ENCODE measurements at places on chromosomes 5 and 9.
A peak's percentile ranks its signal among the peaks of the same experiment; 100 is the strongest.

DNA sequence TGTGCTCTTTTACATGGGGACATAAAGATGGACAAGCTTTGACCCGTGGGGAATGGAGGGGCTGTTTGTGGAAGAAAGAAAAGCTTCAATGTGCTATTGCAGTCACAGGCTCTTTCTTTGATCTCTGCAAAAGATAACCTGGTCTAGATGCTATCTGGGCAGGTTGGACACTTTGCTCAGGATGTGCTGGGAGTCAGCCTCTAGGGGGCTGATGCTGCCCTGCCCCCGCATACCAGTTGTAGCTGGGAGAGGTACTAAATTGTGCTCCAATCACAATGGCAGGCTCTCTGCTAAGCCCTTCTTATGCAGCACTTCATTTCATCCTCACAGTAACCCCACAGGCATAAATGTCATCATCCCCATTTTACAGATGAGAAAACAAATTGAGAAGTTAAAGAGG, 67.2 kb downstream of the PSD2 start:
- no peak for DNase-seq

- DNase-seq, result no peak
Observed at GRCh38 chr5:55140908-55141665, 18.9 kb upstream of the GPX8 start.

GRCh38 chr5:168578006-168578405, 1.2 kb downstream of the PANK3 start:
- DNase-seq, result peak; percentile 27

DNA sequence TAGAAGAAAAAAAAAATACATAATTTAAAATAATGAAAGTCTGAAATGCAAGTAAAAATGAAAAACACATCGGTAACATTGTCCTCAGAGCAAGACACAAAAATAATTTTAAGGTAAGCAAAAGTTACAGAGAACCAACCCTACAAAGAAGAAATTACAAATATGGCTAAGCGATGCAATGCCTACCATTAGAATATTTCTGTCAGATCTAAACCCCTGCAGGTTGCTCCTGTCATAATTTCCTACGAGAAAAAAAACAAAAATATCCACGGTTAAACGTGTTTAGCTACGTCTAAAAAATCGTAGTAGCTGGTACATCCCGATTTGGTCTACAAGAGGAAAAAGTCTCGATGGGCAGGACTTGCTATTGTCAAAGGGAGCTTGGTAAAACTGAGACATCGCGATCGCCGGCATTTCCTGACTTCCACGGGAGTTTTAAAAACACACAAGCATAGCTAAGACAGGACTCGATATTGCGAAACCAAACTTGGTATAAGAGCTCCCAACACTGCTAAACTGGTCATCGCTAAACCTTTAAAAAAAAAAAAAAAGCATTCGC, 1.1 kb upstream of the ANXA2R start:
- DNase-seq, result peak; percentile 62

- DNase-seq, result no peak
Observed at GRCh38 chr5:143924311-143924978, 112.5 kb downstream of the HMHB1 start.

DNA sequence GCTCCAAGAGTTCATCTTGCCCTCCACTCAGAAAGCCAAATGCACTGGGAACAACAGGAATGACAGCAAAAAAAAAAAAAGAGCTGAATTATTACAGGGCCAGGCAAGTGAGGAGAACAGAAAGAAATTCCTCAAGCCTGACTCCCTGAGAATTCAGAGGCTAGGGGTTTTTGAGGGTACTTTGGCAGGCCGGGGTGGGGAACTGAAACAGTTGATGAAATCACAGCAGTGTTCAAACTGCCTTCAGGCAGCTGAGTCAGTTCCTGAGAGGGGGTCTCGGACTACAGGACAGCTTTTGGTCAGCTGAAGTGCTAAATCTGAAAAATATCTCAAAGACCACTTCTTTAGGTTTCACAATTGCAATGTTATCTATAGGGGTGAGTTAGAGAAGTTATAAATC, 419.4 kb downstream of the SEMA5A start:
- DNase-seq, result no peak

- no peak for DNase-seq
Observed at GRCh38 chr9:3150074-3150473, 306.2 kb upstream of the PUM3 start.

DNA sequence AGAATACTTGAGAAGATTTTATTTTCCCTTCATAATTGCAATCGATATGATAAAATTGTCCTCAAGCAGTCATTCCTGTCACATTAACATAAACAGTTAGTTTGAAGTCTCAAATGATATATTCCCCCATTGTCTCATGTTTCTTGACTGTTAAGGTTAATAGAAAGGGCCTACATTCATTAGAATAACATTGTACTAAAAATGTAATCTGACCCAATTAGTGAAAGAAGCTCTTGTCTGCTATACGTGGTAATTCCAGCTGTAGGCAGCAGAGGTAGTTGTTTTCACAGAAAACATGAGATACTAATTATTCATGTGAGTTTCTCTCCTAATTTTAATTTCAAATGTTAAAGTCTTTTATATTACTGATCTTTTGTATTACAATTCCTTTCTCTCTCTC, 25.9 kb upstream of the AP3B1 start:
- peak; percentile 6 for DNase-seq

DNA sequence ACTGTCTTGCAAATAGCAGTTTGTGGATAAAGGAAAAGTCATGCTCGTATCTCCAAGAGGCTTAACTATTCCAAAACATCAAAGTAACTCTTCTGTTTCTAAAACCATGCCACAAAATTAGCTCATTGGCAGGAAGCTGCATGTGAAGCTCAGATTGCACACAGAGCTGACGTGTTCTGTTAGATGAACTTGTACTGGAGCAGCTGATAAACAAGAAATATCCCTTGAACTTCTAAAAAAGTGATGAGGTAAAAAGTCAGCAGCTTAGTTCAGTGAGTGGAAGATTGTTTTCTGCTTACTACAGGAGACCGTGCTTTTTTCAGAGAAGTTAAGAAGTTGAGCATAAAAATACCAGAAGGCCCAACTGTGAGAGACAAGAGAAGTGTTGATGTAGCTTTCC, 113.2 kb downstream of the SLC12A2 start:
- no peak for DNase-seq

GRCh38 chr5:173513521-173513991, 102.9 kb downstream of the BOD1 start:
- DNase-seq, result no peak

DNA sequence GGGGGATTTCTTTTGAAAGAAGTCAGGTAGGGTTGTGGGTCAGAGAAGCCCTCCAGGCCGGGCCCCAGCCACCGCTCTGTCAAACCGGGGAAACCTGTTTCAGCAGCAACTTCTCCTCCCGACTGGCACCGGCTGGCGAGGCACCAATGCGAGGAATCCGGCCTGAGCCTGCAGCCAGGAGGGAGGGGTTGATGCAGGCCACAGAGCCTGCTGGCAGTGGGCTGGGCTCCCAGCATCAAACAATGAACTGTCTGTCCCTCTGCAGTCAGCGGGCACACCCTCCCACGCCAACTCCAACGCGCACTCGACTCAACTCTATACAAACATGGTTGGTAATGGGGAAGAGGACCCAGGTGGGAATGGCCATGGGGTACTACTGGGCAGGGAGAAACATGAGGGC, 12.1 kb downstream of the PCDH1 start:
- no peak for DNase-seq

DNA sequence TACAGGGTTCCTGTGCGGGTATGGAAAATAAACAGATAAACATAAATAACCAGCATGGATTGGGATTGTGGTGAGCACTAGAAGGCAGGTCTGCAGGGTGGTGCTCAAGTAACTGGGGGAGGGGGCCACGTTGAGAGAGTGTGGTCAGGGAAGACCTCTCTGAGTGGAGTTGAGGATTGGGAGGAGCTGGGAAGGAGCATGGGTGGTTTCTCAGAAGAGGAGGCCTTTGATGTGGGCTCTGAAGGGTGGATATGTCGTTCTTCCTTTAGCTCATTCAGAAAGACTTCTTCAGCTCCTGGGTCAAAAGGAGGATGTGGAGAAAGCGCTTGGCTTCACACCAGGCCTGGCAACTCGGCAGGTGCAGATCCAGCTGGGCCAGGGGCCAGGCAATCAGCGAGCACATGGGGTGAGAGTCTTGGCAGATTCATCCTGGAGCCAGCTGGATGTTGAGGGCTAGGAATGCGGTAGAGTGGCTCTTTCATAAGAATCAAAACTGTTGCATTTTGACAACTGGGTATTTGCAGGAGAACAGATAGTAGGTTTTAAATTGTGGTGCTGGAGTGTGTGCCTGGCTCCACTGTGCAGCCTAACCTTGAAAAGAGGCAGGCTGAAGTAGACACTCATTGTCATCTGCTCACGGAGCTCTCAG, 71.7 kb downstream of the PCSK5 start:
- no peak for DNase-seq

DNA sequence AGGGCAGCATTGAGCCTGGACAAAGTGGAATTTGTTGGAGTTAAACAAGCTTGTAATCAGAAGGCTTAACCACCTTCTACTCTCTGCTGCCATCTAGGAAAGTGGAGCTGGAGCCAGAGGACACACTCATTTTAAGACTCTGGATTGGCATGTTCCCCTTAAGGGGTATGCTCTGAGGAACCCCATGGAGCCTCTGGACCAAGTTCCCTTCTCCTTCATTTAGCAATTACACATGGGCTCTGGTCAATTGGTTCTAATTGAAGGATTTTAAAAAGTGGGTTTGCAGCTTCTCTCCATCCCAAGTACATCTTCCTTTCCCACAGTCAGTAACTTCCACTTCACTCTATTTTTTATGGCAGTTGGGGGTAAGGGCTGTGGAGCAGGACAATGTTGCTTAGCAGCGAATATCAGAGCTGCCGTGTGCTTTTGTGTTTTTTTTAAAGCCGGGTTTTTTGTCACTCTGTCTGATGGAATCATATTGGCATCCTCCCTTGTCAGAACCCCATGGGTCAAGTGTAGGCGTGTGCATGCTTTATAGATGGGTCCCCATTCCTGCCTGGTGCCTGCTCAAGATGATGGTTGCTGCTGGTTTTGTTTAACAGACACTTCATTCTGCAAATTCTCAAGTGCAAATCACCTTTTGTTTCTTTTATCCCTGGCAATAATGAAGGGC, 330.7 kb upstream of the ADAMTSL1 start:
- DNase-seq, result no peak

- DNase-seq, result no peak
Observed at GRCh38 chr9:3828495-3828894, 302.7 kb upstream of the RFX3 start.

- DNase-seq, result no peak
Observed at GRCh38 chr9:106795031-106795430, 67.9 kb upstream of the ZNF462 start.

GRCh38 chr5:172713809-172714490, 57.0 kb downstream of the DUSP1 start:
- no peak for DNase-seq

- no peak for DNase-seq
Observed at GRCh38 chr5:69042500-69042899, 51.3 kb upstream of the SLC30A5 start.

- no peak for DNase-seq
Observed at GRCh38 chr5:173310861-173311785, 17.1 kb downstream of the STC2 start.

DNA sequence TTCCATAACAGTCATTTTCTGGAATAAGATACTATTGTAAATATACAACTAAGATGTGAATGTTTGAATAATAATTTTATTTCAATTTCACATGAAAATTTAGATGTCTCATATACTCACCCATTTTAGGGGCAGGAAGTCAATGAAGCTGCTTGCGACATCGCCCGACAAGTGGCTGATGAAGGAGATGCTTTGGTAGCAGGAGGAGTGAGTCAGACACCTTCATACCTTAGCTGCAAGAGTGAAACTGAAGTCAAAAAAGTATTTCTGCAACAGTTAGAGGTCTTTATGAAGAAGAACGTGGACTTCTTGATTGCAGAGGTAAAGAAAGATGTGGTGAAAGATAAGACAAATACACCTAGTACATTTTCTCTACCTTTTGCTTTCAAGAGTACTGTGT, 8.6 kb downstream of the BHMT start:
- DNase-seq, result no peak

Measured in activated CD4-positive, alpha-beta T cell treated with anti-CD3 and anti-CD28 coated beads, Interleukin-2, Interleukin-6, amounts not matched to agents 100 ng/mL and 50 ng/mL, durations not matched to agents 16 hours and 8 hours (primary cell).